ENCODE measurements at places on chromosomes 12 and 14. TPM values are rescaled to one million over a fixed set of nuclear protein-coding genes. Genes with fewer than 3 reads are reported as not detected.

Gene KCNMB4
- 1.4 TPM for total RNA-seq

Gene TMEM233
- 2.7 TPM for total RNA-seq

Gene GPR132
- total RNA-seq: 5.1 TPM

Gene SLCO1B1
- total RNA-seq: not detected

Gene C3AR1
- total RNA-seq: 0.40 TPM

Gene EID3
- total RNA-seq: 0.40 TPM

Gene UNG
- total RNA-seq: 97.2 TPM

Gene NEUROD4
- not detected for total RNA-seq

Gene LUM
- total RNA-seq: 1.0 TPM

Data from Daoy (cell line).